Right hindlimb (tissue), 1 donor: ENCODE measurements at places on chromosomes 3 and 15.

DNA sequence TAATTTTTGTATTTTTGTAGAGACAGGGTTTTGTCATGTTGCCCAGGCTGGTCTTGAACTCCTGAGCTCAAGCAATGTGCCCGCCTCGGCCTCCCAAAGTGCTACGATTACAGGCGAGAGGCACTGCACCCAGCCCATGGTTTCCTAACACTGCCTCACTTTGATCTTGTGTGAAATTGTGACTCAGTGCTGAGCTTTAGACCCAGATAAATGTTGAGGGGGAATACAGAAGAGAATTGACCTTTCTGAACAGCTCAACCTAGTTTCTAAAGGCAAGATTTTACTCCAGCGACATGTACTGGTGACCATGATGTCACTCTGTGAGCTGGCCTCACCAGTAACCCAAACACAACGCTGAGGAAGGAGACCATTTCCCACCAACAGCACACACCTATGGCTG, 73.5 kb downstream of the ATP1B3 start:
- DNase-seq, result no peak

DNA sequence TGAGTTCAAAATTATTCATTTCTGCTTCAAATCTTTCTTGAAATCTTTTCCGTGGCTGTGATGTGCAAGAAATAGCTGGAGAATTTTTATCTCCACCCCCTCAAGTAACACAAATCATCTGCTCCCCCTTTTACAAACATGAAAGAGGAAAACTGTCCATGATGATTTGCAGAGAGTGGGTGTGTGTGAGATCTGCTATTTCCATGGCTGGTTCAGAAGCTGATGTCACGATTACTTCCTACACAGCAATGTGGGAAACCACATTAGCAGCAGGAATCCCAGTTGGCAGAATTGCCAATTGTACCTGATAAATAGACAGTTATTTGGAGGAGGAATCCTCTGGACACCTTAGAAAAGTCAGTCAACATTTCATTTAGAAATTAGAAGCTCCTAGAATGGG, 75.2 kb upstream of the GRM7 start:
- DNase-seq, result no peak

DNA sequence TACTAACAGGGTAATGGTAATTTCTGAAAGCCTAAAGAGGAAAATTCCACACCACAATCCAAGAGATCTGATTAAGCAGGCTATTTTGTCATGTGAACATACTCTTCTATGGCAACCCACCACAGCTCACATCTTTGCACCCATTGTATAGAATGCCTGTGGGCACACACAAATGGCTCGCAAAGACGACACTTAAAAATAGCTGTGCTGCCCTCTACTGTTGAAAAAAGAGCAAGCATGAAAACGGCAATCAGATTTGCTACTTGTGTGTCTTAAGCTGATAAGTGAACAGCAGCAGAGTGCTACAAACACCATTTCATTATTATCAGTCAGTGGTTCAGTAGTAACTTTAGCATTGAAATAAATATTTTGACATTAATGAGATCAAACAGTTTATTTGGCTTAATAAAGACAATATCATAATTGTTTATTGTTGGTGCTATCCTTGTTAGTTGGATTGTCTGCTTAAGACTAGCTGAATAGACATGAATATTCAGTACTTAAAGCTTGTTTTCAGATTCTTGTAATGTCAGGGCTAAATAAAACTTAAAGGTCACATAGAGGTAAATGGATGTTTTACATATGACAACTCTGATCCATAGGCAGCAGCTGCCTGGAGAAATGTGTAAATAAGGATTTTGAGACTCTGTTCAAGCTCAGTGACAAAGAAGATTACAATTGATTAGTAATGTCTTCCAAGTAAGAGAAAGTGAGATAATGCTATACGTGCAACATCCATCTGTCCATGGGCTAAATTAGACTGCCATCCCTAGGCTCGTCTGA, 199.1 kb downstream of the LRRN1 start:
- no peak for DNase-seq

- no peak for DNase-seq
Measured at GRCh38 chr3:17013571-17013970, 128.8 kb downstream of the PLCL2 start.

GRCh38 chr3:184603151-184604030, 41.8 kb downstream of the EPHB3 start:
- DNase-seq, result no peak

DNA sequence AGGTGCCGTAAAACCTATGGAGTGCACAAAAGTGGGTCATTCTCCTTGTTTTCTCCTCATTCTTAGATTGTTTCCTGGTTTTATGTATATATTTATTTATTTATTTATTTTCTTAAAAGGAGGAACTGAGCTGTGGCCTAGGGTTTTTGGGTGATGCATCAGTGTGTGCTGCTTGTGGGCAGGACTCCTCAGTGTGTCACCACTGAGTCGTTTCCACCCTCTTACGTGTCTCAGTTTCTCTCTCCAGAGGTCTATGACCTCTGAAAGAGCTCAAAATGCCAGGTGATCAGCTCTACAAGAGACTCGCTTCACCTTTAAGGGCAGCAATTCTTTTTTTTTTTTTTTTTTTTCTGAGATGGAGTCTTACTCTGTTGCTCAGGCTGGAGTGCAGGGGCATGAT, 72.9 kb downstream of the CD200 start:
- DNase-seq, result no peak

DNA sequence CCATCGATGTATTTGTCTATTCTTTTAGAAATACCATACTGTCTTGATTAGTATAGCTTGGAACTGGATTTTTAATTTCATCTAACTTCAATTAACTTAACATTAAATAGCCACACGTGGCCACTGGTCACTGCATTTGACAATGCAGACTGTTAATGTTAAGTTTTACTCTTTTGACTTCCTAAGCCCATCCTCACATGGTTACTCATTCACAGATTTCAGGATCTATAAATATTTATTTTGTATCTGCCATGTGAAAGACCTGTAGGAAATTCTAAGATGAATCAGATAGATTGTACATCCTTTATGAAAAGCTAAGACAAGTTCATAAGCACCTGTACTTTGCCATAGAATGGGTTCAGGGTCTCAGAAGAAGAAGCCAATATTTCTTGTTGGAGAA, 8.3 kb upstream of the RORA start:
- no peak for DNase-seq

GRCh38 chr3:106337116-106337515, 468.3 kb upstream of the CBLB start:
- no peak for DNase-seq

GRCh38 chr3:186241910-186242821, 119.9 kb downstream of the DGKG start:
- DNase-seq, result peak; percentile 49

DNA sequence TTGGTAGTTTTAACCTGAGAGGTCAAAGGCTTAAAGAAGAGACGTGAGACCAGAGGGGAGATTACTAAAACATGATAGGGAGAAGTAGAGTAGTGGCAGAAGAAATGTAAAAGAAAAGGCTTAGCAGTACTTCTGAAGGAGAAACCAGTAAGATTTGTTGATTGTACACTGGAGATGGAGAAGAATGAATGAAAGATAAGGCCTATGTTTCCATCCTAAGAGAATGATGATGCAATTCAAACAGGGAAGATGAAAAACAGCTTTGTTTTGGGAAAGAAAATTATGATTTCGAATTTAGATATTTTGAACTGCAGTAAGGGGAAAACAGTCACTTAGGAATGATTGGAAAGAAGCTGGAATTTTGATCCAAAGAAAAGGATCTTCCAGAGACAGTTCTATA, 97.4 kb upstream of the PLXND1 start:
- no peak for DNase-seq

DNA sequence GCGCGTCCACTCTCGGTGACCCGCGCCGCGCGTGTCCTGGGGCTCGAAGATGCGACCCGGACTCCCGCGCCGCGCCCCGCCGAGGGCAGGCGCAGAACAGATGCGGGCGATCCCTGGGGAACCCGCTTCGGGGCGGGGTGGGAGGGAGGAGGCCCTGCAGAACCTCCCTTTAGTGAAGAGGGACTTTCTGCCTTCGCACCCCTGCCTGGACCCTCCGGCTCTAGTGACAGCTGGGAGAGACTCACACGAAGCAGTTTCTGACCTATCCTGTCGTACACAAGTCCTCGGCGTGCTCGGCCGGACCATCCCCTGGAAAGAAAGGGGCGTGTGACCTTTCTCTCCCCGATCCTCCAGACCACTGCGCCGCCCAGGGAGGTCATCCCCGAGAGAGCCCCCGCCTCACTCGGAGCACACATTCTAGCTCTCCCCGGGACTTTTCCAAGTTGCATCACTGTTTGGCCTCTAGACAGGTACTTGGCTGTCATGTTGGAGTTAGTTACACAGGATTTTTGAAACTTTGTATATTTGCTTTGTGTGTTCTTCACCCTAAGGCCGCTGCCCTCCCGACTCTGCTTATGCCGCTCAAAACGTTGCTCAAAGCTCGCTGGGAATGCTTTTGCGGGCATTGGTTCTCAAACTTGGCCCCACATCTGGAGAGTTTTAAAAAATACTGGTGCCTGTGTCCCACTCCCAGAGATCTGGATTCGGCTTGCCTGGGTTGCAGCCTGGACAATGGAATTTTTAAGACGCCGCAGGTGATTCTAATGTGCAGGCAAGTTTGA, 582 bp downstream of the CGNL1 start:
- DNase-seq, result peak; percentile 58

DNA sequence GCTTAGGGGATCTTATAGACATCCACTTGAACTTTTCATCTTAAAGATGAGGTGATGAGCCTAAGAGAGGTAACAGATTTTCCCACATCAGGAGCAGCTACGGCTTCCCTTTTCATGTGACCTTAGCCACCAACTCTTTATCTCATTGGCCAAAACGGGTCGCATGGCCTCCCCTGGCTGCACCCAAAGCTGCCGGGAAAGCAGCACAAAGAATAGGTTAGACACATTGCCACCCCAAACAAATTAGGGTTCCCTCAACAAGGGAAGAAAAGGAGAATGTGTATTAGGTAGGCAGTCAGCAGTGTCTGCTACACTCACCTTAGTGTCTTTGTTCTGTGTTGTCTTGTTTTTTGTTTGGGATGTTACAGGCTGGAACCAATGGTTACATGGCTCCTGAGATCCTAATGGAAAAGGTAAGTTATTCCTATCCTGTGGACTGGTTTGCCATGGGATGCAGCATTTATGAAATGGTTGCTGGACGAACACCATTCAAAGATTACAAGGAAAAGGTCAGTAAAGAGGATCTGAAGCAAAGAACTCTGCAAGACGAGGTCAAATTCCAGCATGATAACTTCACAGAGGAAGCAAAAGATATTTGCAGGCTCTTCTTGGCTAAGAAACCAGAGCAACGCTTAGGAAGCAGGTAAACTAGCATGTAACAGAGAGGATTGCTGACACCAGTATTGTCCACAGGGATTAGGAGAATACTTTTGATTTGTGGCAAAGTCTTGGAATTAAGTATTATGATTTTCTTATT, 44.2 kb downstream of the GRK7 start:
- DNase-seq, result no peak

DNA sequence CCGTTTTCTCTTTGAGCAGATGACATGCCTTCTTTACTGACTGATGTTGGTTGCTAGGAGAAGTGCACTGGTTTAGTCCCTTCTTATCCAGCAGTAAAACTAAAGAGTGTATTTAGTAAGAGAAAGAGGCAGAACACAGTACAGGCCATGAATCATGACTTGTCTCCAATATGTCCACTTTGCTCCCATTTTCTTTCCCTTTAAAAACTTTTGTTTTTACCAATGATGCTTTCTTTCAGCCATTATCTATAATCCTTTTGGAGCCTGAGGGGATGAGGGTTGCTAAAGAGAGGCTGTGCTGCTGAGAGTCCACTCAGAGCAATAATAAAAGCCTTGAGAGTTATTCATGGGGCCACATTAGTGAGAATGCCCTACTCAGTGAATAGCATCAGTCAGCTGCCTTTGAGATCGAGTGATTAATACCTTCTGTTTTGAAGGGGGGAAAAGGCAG, 12.2 kb downstream of the ROBO2 start:
- no peak for DNase-seq

DNA sequence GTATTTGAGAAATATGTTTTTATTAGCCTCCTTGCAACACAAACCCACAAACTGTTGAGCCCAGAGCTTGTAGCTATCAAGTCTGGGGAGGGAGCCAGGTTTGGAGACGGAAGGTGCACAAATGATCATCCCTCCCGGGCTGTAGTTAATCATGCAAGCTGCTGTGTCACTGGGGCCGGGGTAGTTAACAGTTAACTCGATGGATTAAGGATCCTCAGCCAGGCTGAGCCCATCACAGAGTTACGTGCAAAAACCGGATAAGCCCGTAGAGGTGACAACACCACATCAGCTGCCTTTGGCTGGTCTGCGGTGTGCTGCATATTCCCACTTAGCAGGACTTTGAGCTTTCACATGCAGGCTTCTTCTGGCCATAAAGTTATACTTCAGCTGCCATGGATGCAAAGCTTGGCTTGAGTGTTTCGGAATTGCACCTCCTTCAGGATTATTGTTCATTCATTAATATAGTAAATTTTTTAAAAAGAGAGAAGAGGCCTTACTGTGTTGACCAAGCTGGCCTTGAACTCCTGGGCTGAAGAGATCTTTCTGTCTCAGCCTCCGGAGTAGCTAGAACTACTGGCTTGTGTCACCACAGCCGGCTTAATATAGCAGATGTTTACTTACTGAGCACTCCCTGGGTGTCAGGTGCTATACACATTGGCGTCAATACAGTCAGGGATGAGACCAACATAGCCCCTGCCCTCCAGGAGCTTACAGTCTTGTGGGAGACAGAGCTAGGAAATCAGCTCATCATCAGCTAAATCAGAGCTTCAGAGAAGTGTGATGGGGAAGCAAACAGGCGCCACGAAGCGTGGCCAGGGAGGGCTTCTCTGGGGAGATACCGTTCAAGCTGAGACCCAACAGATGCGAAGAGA, 226.8 kb upstream of the BHLHE40 start:
- DNase-seq, result no peak

GRCh38 chr15:96535148-96535547, 204.6 kb downstream of the NR2F2 start:
- no peak for DNase-seq

DNA sequence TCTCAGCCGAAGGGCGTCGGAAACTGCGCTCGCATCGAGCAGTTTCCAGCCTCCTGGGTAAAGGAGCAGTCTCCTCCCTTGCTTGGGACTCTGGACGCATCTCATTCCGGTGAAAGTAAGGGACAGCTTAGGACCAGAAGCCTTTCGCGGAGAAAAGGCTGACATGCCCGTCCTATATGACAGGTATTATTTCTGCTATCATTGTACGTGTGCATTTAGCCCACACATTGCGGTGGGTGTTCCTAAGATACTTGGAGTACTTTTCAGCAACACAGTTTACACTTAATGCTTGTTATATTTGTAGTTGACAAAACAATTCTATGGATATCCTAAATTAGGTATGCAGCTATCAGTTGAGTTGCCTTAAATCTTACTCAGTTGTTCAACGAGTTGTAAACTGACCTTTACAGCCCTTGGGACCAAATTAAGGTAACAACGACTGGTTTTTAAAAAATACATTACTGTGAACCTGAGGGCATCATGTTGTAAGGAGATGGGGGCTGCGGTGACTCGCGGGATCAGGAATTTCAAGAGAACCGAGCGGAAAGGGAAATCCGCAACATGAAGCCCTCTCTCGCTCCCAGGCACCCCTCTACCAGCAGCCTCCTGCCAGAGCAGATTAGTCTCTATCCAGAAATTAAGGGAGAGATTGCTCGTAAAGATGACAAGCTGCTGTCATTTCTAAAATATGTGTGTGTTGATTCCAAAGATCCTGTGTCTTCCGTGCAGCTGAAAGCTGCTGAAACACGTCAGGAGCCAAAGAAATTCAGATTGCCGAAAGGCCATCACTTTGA, 632 bp upstream of the COPS2 start:
- DNase-seq, result peak; percentile 20
